Stimulated activated CD8-positive, alpha-beta memory T cell treated with anti-CD3 and anti-CD28 coated beads, Interleukin-7, amount 100 ng/mL, for 1 hour (primary cell): ENCODE measurements at places on chromosomes 2 and 18.

DNA sequence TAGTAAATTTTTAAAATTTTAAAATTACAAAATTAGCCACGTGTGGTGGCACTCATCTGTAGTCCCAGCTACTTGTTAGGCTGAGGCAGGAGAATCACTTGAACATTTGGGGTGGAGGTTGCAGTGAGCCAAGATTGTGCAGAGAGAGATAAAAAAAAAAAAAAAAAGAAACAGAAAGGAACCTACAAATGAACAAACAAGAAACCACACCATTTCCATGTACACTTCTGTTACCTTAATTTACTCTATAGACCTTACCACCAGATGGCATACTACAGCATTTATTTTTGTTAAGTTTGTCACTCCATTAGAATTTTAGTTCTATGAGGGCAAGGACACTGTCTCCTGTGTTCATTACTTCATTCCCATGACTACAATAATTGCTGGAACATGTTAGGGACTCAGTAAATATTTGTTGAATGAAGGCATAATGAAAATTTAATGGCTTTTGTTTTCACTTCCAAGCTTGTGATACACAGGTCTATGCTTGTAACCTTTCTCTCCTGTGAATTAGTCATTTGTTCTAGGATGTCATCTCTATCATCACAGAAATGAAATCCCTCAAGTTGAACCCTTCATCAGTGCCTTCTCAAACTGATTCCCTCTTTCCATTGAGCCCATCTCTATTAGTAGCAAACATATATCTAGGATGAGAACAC is 76.0 kb downstream of the ARHGAP15 start:
- DNase-seq: no peak

DNA sequence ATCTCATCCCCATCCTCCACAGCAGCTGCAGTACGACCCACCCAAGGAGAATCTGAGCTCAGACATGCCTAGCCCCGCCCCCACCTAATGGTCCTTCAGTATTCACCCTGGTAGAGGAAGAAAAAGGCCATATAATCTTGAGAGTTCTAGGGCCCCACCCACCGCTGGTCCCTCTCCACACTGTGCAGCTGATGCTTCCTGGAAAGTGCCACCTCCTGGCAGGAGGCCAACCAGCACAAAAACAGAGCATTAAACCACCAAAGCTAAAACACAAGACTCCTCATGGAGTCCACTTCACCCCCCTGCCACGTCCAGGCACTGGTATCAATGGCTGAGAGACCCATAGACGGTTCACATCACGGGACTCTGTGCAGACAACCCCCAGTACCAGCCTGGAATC is 40.7 kb downstream of the MC4R start:
- no peak for DNase-seq

DNA sequence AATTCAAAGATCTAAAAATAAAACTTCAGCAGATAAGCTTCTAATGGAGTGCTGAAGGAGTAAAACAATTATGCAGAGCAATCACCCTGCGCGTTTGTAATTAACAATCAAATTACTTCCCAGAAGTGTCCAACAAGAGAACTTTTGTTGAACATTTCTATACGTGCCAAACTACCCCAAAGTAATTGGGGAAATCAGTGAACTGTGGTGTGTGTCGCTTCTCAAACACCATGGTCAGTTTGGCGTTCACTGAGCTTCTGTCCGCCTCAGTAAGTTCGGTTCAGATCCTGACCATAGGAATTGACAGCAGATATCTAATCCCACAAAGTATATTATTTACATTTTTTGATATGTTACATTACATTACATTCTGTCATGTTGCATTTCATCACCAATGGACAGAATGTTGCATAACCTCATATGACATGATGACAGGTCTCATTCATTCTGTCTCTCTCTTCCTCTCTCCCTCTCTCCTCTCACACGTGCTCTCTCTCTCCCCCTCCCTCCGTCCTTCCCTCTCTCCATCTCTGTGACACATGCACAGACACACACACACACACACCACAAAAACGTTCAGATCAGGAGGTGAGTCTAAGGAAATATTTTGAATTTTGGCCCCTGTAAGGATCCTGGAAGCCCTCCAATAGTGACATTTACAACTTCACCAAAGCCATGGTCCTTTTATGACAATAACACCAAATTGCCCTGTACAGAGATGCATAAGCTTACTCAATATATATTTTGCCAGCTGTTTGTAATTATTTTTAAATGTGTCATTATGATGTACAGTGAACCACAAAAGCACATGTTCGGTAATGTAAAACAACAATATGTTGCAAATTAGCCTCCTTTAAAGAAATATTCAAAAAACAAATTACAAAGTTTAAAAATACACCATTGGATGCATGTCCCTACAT is 269.2 kb downstream of the FIGN start:
- no peak for DNase-seq

- DNase-seq: no peak
These were observed 343.0 kb downstream of the ERBB4 start for GRCh38 chr2:212195626-212196025.

GRCh38 chr2:96526615-96527285 is 9.8 kb upstream of the ARID5A start:
- no peak for DNase-seq

- no peak for DNase-seq
These were observed 10.2 kb downstream of the NEDD4L start for GRCh38 chr18:58054041-58054781.

DNA sequence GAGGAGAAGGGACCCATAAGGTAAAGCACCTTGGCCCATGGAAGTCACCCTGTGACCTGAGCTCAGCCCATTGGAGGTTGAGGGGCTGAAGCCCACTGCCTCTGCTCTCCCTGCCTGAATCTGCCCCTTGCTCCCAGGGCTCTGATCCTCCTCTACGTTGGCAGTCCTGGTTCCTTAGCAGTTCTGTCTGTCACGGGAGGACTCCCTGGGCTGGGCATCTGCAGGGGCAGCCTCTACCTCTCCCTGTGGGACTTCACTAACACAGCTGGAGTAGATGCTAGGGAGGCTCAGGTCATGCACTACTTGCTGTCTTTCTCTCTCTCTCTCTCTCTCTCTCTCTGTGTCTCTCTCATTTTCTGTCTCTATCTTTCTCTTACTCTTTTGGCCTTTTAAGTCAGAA is 8.7 kb downstream of the GYPC start:
- no peak for DNase-seq

DNA sequence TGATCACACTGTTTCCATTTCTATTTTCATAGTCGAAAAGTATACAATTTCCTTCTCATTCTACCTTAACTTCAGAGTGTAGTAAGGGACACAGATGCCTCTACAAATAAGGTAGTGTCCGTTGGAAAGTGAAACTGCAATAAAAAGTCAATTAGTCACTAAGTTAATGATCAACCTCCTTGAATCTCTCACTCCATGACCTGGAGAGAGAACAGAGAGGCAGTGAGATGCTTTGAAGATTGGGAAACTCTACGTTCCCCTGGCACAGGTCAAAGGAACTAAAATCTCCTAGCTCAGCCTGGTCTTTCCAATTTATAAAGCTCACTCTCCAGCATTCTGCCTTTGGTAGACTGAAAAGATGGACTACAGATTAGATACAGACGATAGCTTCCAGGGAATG is 153.8 kb upstream of the ACAA2 start:
- DNase-seq: no peak

DNA sequence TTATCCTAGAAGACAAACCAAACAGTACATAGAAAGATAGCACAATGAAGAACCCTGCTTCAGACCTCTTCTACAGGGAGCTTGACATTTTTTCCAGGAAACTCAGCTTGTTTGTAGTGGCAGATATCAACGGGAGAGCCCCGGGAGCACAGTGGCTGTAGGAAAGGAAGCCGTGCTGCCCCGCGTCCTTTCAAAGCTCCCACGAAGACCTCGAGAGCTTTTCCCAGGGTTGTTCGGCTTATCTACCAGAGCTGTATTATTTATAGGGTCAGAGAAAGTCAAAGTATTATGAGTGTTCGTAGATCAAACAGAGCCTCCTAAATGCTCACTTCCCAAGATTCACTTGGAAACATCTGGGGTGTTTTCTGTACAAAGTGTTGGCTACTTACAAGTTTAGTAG is 167.1 kb upstream of the COPS8 start:
- DNase-seq: no peak

- DNase-seq: no peak
These were observed 828 bp downstream of the CIB4 start for GRCh38 chr2:26640331-26640745.

GRCh38 chr18:36850527-36851201 is 21.7 kb downstream of the KIAA1328 start:
- DNase-seq: no peak

- DNase-seq: no peak
These were observed 110.9 kb downstream of the MTCL1 start for GRCh38 chr18:8816220-8816619.
